ENCODE measurements at places on chromosomes 3 and 15.

DNA sequence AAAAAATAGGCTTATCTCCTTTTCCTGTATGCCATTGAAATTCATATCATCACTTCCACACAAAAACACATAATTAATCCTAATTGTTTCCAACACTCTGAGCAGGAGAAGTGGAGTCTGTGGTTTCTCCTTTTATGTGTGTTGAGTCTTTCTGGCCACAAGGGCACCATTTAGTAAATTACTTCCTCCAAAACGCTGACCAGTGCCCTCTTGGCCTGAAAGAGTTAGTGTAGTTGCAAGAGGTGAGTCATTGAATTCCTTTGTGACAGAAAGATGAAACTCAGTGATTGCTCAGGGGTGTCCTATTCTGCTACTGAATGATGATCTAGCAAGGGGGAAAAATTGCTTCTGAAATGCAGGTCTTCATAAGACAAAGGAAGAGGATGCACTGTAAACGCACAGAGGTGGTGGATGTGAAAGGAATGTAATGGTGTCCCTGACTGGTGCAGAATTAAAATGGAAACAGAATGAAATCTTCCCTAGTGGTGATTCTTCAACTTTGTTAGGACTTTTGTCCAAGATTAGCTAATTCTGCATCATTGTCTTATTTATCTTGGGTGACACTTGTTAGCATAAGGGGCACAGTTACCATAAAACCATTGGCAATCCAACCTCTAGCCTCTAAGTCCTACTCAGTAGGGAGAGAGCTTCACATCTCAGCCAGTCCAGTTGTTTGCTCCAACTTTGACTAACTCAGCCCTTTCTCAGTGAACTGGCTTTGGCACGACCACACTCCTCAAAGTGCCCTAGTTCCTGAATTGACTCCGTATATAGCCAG lies 208.4 kb upstream of the NANOGP8 start:
- DNase-seq = peak; percentile 46

DNA sequence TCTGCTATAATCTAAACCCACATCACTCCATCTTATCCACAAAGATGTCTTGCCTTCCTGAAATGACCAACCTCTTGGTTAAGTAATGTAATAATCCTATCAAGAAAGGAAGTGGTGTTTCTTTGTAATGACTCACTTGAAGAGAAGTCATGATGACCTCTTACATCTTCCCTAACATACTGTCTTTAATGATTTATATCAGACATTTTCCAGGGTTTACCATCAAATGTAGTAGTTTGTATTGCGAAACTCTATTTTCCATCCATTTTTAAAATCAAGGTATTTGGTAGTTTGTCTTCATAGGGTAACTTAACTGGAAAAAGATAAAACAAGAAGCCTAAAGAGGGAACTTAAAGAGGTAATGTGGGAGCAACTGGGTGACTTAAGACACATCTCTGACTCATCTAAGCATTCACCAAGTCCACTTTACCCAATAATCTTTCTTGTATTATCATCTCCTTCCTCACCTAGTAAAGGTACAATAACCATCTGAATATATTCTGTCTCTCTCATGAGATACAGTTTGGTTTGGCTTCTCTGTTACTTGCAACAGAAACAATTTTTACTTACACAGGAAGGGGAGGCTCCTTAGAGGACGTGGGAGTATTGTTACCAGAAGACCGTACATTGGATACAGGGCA lies 5.7 kb upstream of the MAPK6 start:
- DNase-seq = peak; percentile 83

- no peak for DNase-seq
These were observed 761.7 kb downstream of the IGSF11 start for GRCh38 chr3:118272991-118273390.

DNA sequence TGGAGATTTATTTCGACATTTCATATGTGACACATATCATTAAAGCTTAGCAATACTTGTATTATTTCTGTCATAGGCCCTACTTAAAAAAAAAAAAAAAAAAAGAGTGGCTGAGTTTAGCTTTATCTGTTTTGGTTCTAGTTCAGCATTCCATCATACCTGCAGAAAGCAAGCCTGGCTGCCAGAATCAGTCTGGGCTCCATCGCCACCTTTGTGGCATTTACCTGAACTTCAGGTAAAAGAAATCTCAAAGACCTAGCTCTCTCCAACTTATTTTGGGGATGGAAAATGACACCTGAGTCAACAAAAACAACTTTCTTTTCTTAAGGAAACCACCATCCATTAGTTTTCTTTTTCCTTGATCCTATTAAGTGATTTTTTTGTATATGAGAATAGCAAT lies 82.1 kb downstream of the NEK10 start:
- no peak for DNase-seq

- no peak for DNase-seq
These were observed 26.2 kb upstream of the SLC12A8 start for GRCh38 chr3:125238759-125239158.

- DNase-seq = no peak
These were observed 52.0 kb downstream of the PIK3CB start for GRCh38 chr3:138782755-138783154.

GRCh38 chr3:11803977-11804892 lies 42.5 kb downstream of the TAMM41 start:
- DNase-seq = peak; percentile 72

DNA sequence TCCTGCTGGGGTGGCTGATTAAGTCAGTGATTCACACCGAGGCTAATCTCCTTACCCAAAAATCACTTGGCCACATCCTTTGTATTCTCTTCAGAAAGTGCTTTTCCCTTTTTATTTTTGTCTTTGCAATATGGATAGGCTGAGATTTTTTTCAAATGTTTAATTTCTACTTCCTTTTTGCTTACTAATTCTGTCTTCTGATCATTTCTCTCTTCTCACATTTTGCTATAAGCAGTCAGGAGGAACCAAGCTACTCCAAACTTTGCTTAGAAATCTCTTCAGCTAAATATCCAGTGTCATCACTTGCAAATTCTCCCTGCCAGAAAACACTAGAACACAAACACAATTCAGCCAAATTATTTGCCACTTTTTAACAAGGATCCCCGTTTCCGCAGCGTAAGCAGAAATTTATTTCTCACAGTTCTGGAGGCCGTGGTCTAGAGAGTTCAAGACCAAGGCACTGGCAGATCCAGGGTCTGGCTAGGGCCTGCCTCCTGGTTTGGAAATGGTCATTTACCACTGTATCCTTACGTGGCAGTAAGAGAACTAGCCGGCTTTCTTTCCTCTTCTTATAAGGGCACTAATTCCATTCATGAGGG lies 104.9 kb downstream of the IL5RA start:
- DNase-seq = no peak

- DNase-seq = no peak
These were observed 55.3 kb upstream of the SYN2 start for GRCh38 chr3:11948866-11949265.

DNA sequence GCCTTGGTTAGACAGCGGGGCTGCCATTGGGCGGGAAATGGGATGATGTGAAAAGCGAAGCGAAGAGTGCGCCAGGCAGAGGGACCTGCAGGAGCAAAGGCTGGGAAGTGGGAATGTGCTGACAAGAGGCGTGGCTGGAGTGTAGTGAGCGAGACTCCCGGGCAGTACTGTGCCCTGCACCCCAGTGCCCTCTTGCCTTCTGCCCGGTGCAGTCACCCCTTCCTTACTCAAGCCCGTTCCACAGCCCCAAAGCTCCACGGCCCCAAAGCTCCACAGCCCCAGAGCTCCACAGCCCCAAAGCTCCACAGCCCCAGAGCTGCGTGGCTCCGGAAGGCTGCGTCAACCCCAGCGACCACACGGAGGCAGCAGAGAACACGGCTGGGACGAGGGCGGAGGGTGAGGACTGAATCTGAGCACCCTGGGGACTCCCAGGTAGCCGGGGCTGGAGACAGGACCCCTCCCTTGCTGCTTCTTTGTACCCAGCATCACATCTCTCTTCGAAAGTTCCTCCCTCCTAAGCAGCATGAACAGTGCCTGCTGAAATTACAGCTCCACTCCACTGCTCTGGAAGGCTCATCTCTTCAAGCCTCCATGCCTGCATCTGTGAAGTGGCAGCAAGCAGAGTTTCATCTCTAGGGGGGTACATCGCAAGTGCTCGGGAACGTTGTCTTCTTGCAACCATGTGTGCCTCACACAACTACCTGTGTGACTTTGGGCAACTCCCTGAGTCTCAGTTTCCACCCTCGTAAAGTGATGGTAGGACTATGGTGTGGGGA lies 108.9 kb downstream of the FBLN2 start:
- DNase-seq = peak; percentile 21

- peak; percentile 21 for DNase-seq
These were observed 60.7 kb downstream of the GSK3B start for GRCh38 chr3:120033596-120033995.

- DNase-seq = no peak
These were observed 173.8 kb downstream of the FNDC3B start for GRCh38 chr3:172213200-172213599.

DNA sequence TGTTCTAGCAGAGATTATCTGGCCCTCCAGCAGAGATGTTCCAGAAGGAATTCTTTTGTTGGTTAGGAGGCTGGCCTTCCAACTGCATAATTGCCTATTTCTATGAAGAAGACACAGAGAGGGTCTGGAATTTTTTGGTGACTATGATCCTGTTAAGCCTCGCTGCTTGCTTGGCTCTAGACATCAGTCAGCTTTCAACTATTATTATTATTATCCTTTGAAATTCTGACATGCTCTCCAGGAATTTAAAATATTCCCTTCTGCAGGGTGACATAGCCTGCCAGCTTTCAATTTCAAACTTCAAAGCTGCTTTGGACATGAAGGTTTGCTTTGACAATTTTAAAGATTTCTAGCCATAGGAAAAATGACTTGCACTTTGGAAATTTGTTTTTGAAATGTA lies 26.3 kb upstream of the ZNF148 start:
- DNase-seq = no peak

GRCh38 chr3:141386611-141387111 lies 18.4 kb downstream of the ZBTB38 start:
- DNase-seq = no peak

DNA sequence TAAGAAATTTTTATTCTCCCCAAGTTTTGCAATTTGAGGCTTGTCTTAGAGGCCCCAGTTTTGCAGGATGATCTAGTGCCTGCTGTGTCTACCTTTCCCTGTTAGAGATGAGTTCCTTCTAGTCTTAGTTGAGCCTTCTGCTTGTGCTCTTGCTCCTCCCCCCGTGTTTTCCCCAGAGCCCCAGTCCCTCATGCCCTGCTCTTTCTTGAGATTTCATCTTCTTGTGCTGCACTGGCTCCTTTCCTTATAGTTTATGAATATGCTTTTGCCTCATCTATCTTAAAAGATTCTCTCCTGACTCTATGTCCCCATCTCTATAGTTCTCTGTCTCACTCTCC lies 4.7 kb downstream of the GAP43 start:
- DNase-seq = no peak

GRCh38 chr3:175956964-175957363 lies 1097.8 kb downstream of the NAALADL2 start:
- no peak for DNase-seq

GRCh38 chr3:29859726-29860270 lies 578.9 kb downstream of the RBMS3 start:
- DNase-seq = no peak

Data from AML-193 (cell line).